ENCODE measurements at places on chromosomes 6 and 20.
A peak's percentile ranks its signal among the peaks of the same experiment; 100 is the strongest.

GRCh38 chr6:25320459-25320858 lies 41.3 kb downstream of the CARMIL1 start:
- no peak for DNase-seq

- no peak for DNase-seq
Measured at GRCh38 chr6:139311831-139312230, 20.0 kb upstream of the TXLNB start.

GRCh38 chr6:70586114-70586513 lies 19.4 kb downstream of the SDHAF4 start:
- no peak for DNase-seq

GRCh38 chr6:39113788-39114187 lies 1.2 kb downstream of the SAYSD1 start:
- DNase-seq, result no peak

- no peak for DNase-seq
Measured at GRCh38 chr6:150142097-150142669, 661 bp upstream of the PPP1R14C start.

DNA sequence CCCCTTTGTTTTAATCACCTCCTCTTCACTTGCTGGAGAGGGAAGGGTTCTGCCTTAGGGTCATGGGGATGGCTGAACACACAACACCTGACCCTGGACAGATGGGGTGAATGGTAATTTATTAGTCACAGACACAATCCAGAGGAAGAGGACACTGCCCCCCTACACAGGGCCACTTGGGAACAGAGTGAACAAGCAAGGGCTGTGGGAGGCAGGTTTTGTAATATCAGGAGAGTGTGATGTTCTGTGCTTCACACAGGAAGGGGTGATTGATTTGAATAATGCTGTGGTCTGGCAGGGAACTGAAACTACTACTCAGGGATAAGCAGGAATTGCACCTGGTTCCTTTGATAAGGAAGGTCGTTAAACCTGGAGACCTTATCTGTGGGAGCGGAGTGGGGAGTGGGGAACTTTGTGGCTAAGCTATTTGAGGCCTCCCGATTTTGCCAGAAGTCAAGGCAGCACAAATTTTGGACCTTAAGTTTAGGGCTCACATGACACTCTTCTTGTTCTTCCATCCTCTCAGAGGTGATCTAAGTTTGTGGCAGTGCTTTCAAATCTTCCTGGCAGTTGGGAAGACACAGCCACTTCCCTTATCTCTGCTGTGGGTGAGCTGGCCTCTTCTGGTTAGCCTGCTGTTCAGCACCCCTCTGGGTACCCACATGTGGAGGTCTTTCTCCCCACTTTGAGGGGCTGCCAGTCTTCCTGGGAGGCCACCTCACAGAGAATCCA lies 77.8 kb downstream of the CD164 start:
- DNase-seq, result no peak

DNA sequence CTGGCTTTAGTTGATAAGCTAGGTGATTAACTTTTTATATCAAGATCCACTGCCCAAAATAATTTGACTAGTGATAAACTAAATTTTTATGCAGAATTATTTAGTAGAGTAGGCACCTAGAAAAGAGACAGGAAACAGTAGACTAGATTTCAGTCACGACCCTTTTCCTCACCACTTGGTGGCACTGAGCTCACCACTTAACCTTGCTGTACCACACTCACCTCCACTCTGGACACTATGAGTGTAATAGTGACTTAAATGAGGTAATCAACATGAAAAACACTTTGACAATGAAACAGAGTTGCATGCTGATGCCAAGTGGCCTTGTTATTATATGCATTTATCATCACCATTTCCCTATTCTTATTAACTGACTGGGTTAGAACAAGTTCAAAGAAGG lies 730.4 kb downstream of the KIF16B start:
- no peak for DNase-seq

DNA sequence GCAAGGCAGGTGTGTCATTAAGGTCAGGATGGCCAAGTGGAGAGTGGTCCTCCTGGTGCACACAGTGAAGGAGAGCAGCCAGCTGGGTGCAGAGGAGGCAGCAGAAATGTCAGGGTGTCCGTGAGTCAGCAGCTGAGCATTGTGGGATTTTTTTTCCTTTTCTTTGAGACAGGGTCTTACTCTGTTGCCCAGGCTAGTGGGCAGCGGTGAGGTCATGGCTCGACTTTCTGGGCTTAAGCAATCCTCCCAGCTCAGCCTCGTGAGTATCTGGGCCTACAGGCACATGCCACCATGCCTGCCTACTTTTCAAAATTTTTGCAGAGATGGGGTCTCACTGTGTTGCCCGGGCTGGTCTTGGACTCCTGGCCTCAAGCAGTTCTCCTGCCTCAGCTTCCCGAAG lies 16.0 kb downstream of the ARID1B start:
- no peak for DNase-seq

- DNase-seq, result peak; percentile 46
Measured at GRCh38 chr6:40788661-40789655, 201.8 kb upstream of the LRFN2 start.

DNA sequence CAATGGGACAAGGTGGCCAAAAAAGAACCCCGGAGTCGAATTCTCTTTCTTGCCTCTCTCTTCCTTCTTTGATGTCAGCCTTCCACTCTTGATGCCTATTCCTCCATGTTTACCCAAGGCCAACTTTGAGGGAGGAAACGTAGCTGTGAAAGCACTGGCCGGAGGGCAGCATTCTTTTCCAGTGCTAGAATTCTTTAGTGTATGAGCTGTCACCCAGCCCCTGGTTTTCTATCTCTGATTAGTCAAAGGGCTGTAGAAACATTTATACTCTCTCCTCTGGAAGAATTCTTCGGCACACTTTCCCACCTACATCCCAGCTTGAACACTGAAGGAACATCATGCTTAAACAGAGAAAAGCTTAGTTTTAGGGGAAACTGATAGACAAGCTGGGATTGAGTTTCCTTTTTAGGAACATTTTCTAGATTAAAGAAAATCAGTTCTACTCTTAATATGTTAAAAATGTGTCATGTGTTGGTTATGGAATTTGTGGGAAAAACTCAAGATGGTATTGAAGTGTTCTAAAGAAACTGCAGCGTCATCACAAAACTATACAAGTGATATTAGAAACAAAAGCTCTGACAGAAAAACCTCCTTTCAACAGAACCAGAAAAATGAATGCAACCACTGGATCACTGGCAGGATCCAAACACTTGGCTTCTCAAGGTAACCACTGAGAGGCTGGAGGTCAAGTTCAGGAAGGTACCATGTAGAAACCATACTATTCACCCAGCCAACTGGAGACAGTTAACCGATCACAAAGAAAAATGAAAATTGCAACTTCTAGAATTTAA lies 20.7 kb upstream of the UTRN start:
- no peak for DNase-seq

GRCh38 chr6:140773276-140773675 lies 1359.4 kb upstream of the GJE1 start:
- DNase-seq, result no peak

- DNase-seq, result no peak
Measured at GRCh38 chr20:20953738-20954618, 152.2 kb downstream of the LINC00237 start.

All from CD4-positive, alpha-beta T cell treated with Interleukin-21 for 1 hour (primary cell).